ENCODE measurements at places on chromosomes 12 and 14. TPM values are rescaled to one million over a fixed set of nuclear protein-coding genes. Genes with fewer than 3 reads are reported as not detected.

DNA sequence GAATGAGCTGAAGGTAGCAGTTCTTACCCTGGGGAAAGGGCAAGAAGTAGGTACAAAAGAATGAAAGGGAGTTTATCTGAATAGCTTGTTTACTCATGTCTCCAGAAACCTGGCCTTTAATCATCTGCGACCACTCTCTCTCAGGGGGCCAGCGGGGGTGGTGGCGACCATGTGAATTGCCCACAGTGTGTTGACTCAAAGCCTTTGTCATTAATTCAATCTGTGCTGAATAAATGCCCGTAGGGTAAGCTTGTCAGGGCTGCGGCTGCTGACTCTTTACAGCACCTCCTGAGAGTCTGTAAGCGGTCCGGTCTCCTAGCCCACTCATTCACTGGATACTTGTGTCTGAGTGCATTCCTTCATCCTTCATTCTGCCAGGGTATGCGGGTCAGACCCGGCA is 874.4 kb downstream of the SLC6A15 start:
- H3K27me3 ChIP-seq, result no peaks in the 10 kb centered on the region
- H3K27ac ChIP-seq, result no peak overlapping the region
- no peak overlapping the region for H3K4me3 ChIP-seq
- no peak for DNase-seq
- H3K36me3 ChIP-seq, result no peaks in the 10 kb centered on the region
- H3K4me1 ChIP-seq, result no peaks in the 10 kb centered on the region

The SOAT2 gene
- 0.19 TPM for total RNA-seq

GRCh38 chr14:71469643-71470335 is 462.4 kb upstream of the RGS6 start:
- H3K4me1 ChIP-seq, result no peaks in the 10 kb centered on the region
- no peaks in the 10 kb centered on the region for H3K36me3 ChIP-seq
- H3K27ac ChIP-seq, result no peak overlapping the region
- no peak overlapping the region for H3K4me3 ChIP-seq
- no peaks in the 10 kb centered on the region for H3K27me3 ChIP-seq

DNA sequence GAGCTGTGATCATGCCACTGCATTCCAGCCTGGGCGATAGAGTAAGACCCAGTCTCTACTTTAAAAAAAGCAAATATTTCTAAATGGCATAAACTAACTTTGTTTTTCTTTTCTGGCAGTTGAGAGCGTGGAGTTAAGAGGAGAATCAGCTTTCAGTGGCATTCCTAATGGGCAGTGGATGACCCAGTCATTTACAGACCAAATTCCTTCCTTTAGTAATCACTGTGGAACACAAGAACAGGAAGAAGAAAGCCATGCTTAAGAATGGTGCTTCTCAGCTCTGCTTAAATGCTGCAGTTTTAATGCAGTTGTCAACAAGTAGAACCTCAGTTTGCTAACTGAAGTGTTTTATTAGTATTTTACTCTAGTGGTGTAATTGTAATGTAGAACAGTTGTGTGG is 21.2 kb downstream of the TDG start:
- H3K36me3 ChIP-seq, result peaks cover 43% of the 10 kb centered on the region
- H3K4me1 ChIP-seq, result no peaks in the 10 kb centered on the region
- H3K4me3 ChIP-seq, result no peak overlapping the region

The FNTB gene
- total RNA-seq, result 15.0 TPM

GRCh38 chr14:52692248-52692962 is 3.0 kb downstream of the ERO1A start:
- H3K27ac ChIP-seq, result no peak overlapping the region
- H3K4me3 ChIP-seq, result no peak overlapping the region
- H3K4me1 ChIP-seq, result peaks cover 2% of the 10 kb centered on the region
- H3K27me3 ChIP-seq, result no peaks in the 10 kb centered on the region
- no peaks in the 10 kb centered on the region for H3K36me3 ChIP-seq

DNA sequence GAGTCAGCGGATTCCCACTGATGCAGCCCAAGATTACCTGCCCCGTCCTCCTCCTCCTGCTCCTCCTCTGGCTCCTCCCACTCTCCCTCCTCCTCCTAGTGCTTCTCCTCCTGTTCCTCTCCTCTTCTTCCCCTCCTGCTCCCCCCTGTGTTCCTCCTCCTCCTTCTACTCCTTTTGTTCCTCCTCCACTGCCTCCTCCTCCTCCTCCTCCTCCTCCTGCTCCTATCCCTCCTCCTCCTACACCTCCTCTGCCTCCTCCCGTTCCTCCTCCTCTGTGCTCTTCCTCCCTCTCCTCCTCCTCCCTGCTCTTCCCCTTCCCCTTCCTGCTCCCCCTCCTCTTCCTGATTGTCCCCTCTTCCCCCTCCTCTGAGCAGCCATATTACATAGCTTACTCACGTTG is 141.3 kb downstream of the CACNA1C start:
- H3K36me3 ChIP-seq, result no peaks in the 10 kb centered on the region
- DNase-seq, result no peak
- no peaks in the 10 kb centered on the region for H3K27me3 ChIP-seq
- no peak overlapping the region for H3K4me3 ChIP-seq
- H3K4me1 ChIP-seq, result no peaks in the 10 kb centered on the region

The NEUROD4 gene
- not detected for total RNA-seq

The ZFHX2 gene
- total RNA-seq, result 4.9 TPM

- no peak overlapping the region for H3K27ac ChIP-seq
- no peak for DNase-seq
- no peaks in the 10 kb centered on the region for H3K27me3 ChIP-seq
- H3K4me3 ChIP-seq, result no peak overlapping the region
Observed at GRCh38 chr12:28108599-28108998, 81.7 kb upstream of the CCDC91 start.

DNA sequence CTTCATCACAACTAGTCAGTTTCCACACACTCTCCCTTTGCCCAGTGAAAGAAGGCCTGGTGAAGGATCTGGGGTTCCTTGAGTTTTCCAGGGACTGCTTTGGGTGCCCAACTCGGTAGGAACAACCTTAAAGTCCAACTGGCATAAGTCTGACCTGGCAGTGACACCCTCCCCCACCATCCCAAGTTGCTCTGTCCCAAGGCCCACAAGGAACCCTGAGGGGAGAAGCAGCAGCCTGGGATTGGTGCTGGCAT is 1.6 kb downstream of the KMT2D start:
- no peak overlapping the region for H3K27ac ChIP-seq
- peak overlapping the region; percentile 68 for H3K4me3 ChIP-seq
- DNase-seq, result no peak
- no peaks in the 10 kb centered on the region for H3K27me3 ChIP-seq
- H3K36me3 ChIP-seq, result peaks cover 9% of the 10 kb centered on the region
- peaks cover 28% of the 10 kb centered on the region for H3K4me1 ChIP-seq

GRCh38 chr14:50489851-50490250 is 42.5 kb downstream of the MAP4K5 start:
- H3K27me3 ChIP-seq, result no peaks in the 10 kb centered on the region
- H3K36me3 ChIP-seq, result no peaks in the 10 kb centered on the region
- no peak overlapping the region for H3K27ac ChIP-seq
- H3K4me1 ChIP-seq, result no peaks in the 10 kb centered on the region
